ENCODE measurements at places on chromosomes 3 and 15.
A peak's percentile ranks its signal among the peaks of the same experiment; 100 is the strongest.

DNA sequence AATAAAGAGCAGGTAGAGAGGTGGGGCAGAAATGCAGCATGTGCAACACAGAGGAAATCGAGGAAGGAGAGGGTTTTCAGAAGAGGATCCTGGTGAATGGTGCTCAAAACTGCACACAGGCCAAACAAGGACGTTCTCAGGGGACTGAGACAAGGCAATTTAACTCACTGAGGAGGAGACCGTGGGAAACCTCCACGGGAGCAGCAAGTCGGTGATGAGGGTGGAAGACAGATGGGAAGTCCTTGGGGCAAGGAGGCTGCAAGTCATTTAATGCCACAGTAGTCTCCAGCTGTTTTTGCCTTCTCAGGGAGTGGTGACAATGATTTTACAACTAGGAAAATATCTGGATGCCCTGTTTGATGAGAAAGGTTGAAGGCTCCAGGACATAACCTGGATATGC is 11.5 kb upstream of the PDIA5 start:
- H3K27me3 ChIP-seq: peaks cover 23% of the 10 kb centered on the region
- H3K4me3 ChIP-seq: no peak overlapping the region
- H3K27ac ChIP-seq: no peak overlapping the region
- H3K4me1 ChIP-seq: no peaks in the 10 kb centered on the region
- DNase-seq: no peak

GRCh38 chr3:40780925-40781406 is 256.2 kb downstream of the ZNF621 start:
- no peaks in the 10 kb centered on the region for H3K4me1 ChIP-seq
- no peak for DNase-seq
- H3K27ac ChIP-seq: no peak overlapping the region
- peaks cover 2% of the 10 kb centered on the region for H3K27me3 ChIP-seq
- no peak overlapping the region for H3K4me3 ChIP-seq

- peaks cover 42% of the 10 kb centered on the region for H3K4me1 ChIP-seq
- H3K36me3 ChIP-seq: peaks cover 28% of the 10 kb centered on the region
- H3K27me3 ChIP-seq: no peaks in the 10 kb centered on the region
- H3K27ac ChIP-seq: peak overlapping the region; percentile 67
Measured at GRCh38 chr15:90646662-90647305, 70.4 kb upstream of the BLM start.

GRCh38 chr3:19735111-19735510 is 198.9 kb downstream of the EFHB start:
- H3K36me3 ChIP-seq: no peaks in the 10 kb centered on the region
- no peak for DNase-seq
- H3K4me1 ChIP-seq: no peaks in the 10 kb centered on the region
- H3K27ac ChIP-seq: no peak overlapping the region
- no peaks in the 10 kb centered on the region for H3K27me3 ChIP-seq
- no peak overlapping the region for H3K4me3 ChIP-seq

GRCh38 chr3:52779837-52780585 is 2.6 kb downstream of the ITIH1 start:
- no peak overlapping the region for H3K27ac ChIP-seq
- H3K36me3 ChIP-seq: no peaks in the 10 kb centered on the region
- DNase-seq: no peak
- no peak overlapping the region for H3K4me3 ChIP-seq

DNA sequence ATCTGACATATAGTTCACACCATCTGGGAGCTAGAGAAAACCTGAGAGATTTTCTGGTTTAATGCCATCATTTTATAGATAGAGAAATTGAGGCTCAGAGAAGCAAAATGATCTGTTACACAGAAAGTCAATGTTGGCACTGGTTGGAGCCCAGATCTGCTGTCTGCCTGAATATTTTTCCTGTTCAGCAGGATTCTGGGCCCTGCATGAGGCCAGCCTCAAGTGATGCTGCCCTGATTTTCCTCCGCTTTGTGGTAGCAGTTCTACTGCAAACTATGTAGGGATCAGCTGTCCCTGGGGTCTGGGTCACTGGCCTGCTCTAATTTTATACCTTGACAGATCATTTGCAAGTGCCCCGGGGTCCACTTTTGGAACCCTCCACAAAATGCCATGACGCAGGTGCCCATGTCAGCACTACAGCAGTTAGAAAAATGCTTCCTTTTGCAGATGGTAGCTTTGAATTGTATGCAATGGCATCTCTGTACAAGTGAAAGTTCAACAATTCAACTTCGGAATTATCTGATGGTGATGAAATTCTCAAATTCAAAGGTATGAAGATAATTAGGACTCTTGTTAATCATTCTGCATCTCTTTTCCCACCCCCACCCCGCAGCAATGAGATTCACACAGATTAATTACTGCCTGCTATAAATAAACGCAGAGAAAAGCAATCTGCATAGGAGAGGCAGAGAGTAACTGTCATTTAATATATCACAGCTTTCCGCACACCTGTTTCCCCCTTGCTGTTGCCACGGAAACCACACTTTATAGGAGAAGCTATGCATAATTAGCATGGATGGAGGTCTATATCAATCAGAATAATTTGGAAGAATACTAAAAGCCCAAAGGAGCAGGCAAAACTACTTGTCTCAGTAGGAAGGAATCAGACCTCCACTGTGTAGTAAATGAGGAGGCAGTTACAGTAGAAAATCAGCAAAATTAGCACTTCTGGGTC is 222.6 kb downstream of the PDCD6IP start:
- DNase-seq: no peak
- no peak overlapping the region for H3K4me3 ChIP-seq

DNA sequence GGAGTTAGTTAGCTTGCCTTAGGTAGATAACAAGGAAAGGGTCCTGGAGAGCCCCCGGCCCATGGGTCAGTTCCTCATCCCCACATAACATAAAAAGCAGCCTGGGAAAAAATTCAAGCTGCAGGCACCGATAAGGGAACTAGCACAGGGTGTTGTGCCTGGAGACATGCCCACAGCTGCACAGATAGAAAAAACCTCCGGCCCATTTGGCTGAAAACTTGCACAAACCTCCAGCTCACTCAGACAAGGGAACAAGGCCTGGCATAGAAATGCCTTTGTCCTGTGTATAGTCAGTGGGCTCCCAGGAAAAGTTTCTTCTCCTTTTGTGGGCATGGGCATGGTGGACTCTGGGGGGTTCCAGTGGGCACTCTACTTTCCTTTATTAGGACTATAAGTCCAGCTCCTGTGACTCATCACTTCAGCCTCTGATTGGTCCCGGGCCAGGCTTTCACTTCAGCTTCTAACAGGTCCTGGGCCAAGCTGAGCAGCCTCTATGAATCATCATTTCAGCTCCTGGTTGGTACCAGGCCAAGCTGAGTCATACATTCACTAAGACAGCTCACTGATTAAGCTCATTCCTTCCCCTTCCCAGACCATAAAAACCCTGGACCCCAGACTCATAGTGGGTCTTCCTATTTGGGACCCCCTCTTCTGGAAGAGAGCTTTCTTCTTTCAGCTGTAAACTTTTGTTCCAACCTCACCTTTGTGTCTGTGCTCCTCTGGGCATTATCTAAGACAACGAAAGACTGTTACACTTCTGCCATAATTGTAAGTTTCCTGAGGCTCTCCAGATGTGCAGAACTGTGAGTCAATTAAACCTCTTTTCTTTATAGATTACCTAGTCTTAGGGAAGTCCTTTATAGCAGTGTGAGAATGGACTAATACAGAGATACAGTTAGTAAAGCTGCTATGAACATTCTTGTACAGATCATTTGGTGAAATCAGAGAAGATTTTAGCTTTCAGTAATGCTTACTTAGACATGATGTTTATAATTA is 348.0 kb upstream of the DPPA4 start:
- H3K36me3 ChIP-seq: no peaks in the 10 kb centered on the region
- DNase-seq: no peak
- no peak overlapping the region for H3K27ac ChIP-seq

DNA sequence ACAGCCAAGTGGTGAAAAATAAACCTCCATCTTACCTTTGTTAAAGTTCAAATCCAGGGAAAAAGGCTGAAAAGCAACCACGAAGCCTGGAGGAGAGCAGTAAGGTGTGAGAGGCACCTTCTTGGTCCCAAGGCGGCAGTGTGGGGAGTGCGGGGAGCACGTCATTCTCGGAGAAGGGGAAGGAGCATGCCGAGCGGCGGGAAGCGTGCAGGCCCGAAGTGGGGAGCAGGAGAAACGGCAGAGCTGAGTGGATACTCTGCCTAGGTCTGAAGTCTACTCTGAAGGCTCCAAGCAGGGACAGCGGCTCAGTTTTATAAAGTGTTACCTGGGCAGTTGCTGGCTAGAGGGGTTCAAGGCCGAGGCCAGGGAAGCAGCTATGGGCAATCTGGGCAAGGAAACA is 96.9 kb downstream of the RYK start:
- no peak overlapping the region for H3K4me3 ChIP-seq
- H3K36me3 ChIP-seq: no peaks in the 10 kb centered on the region
- H3K27me3 ChIP-seq: no peaks in the 10 kb centered on the region

DNA sequence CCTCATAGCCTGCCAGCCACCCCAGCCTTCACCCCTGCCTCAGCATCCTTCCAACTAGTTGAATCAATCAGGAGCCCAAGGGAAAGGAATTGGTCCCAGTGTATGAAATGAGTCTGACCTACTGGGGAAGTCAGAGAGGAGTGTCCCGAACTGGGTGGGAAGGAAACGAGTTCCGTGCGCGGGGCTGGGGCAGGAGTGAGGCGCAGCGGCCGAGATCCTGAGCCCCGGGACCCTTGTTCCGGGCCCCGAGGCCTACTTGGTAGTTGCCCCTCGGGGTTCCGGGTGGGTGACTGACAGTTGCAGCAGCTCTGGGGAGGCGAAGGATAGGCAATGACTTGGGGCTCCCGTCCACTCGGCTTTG is 1.1 kb upstream of the PLCL2 start:
- peaks cover 22% of the 10 kb centered on the region for H3K4me1 ChIP-seq
- peak overlapping the region; percentile 65 for H3K27ac ChIP-seq
- DNase-seq: no peak
- H3K27me3 ChIP-seq: peaks cover 5% of the 10 kb centered on the region
- H3K4me3 ChIP-seq: peak overlapping the region; percentile 58

- H3K27me3 ChIP-seq: peaks cover 15% of the 10 kb centered on the region
- no peaks in the 10 kb centered on the region for H3K36me3 ChIP-seq
- no peak overlapping the region for H3K4me3 ChIP-seq
- H3K27ac ChIP-seq: no peak overlapping the region
- DNase-seq: no peak
- H3K4me1 ChIP-seq: peaks cover 3% of the 10 kb centered on the region
Measured at GRCh38 chr3:197381371-197381770, 83.0 kb upstream of the DLG1 start.

GRCh38 chr3:25789209-25789595 is 688 bp upstream of the OXSM start:
- H3K36me3 ChIP-seq: peaks cover 27% of the 10 kb centered on the region
- no peak for DNase-seq
- H3K27me3 ChIP-seq: peaks cover 3% of the 10 kb centered on the region
- H3K4me1 ChIP-seq: peaks cover 55% of the 10 kb centered on the region
- H3K4me3 ChIP-seq: peak overlapping the region; percentile 99

DNA sequence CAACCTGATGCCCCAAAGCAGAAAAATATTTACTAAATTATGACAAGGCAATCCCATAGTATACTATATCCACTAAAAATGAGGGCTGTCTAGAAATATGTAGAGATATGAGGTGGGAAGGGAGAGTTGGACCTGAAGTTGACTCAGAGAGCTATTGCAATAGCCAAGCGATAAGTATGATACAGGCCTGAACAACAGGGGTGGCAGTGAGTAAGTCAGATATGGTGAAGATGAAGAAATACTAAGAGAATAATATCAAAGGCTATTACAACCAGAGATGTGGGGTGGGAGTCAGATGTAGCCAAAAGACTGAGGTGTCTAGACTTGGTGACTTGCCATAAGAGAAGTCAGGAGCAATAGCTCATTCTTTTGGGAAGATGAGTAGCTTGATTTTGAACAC is 9.2 kb downstream of the HSPBAP1 start:
- H3K27ac ChIP-seq: no peak overlapping the region
- peaks cover 13% of the 10 kb centered on the region for H3K4me1 ChIP-seq
- H3K27me3 ChIP-seq: no peaks in the 10 kb centered on the region

GRCh38 chr3:5190147-5190791 is 2.8 kb downstream of the EDEM1 start:
- H3K27me3 ChIP-seq: no peaks in the 10 kb centered on the region
- peak overlapping the region; percentile 98 for H3K4me3 ChIP-seq
- no peak for DNase-seq
- H3K4me1 ChIP-seq: peaks cover 56% of the 10 kb centered on the region
- H3K36me3 ChIP-seq: peaks cover 53% of the 10 kb centered on the region
- peak overlapping the region; percentile 96 for H3K27ac ChIP-seq

DNA sequence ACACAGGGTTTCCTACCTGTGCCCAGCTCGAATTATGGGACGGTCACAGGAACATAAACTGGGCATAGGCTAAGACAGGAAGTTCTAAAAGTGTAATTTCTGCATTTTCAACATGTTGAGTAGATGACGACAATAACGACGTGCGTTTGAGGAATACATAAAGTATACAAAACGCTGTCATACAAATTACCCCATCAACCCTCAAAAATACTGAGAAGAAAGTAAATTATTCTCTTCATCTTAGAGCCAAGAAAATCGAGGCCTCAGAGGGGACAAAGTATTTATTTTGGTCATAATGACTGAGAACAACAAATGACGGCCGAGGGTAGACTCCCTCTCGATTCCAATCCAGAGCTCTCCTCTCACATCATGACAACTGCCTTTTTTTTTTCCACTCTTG is 60.8 kb downstream of the RUBCN start:
- no peak for DNase-seq
- no peaks in the 10 kb centered on the region for H3K27me3 ChIP-seq
- peaks cover 69% of the 10 kb centered on the region for H3K36me3 ChIP-seq

GRCh38 chr15:55894399-55894965 is 98.9 kb downstream of the NEDD4 start:
- no peak overlapping the region for H3K4me3 ChIP-seq
- H3K4me1 ChIP-seq: peaks cover 7% of the 10 kb centered on the region
- H3K36me3 ChIP-seq: no peaks in the 10 kb centered on the region
- no peak overlapping the region for H3K27ac ChIP-seq
- no peak for DNase-seq

- H3K4me1 ChIP-seq: peaks cover 4% of the 10 kb centered on the region
- no peak overlapping the region for H3K27ac ChIP-seq
- H3K4me3 ChIP-seq: no peak overlapping the region
- H3K27me3 ChIP-seq: no peaks in the 10 kb centered on the region
- H3K36me3 ChIP-seq: peaks cover 12% of the 10 kb centered on the region
- DNase-seq: no peak
Measured at GRCh38 chr3:67507584-67507983, 146.8 kb downstream of the SUCLG2 start.

DNA sequence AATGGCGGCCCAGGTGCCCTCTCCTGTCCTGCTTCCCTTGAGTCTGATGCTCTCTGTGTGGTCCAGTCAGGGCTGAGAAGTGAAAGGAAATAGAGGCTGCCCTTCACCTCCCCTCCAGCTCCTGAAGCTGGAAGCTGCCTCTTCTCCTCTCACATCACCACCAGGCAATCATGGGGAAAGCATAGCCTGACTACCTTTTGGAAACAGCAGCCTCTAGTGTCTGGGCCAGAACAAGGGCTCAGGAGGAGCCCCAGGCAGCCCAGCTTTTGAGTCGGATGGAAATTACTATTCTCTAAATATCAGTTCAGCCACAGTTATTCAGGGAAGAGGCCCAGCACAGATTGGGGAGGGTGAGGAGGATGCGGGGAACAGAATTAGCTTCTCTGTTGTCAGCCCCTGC is 43.3 kb upstream of the CCDC174 start:
- peaks cover 1% of the 10 kb centered on the region for H3K36me3 ChIP-seq
- no peak overlapping the region for H3K4me3 ChIP-seq
- peaks cover 45% of the 10 kb centered on the region for H3K27me3 ChIP-seq
- H3K27ac ChIP-seq: no peak overlapping the region
- DNase-seq: no peak
